ENCODE measurements at places on chromosomes 12 and 14. TPM values are rescaled to one million over a fixed set of nuclear protein-coding genes. Genes with fewer than 3 reads are reported as not detected.

DNA sequence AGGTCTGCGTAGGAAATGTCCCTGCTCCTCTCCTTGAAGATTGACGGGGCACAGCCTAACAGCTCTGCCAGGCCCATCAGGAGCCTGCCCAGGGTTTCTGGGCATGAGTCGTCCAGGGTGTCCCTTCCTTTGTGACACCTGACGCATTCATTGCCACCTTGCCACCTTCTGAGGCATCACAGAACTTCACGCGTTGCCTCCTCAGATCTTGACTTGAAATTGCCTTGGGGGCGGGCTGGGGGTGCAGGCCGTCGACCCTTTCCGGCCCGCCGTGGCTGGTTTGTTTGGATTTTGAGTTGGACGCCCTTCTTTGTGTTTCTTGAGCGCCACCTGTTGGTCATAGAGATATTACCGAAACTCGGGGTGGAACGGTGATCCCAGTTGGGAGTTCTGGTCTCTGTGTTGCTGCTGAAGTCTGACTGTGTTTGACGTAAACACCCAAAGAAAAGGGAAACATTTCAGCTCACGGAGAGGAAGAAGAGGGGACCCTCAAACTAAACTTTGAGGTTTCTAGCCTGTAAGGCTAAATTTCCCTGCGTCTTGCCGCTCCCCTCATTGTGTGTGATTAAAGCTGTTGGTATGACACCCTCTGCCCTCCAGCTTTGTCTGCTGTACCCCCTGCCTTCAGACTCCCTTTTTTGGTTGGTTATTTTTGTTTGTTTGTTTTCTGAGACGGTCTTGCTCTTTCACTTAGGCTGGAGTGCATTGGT, 44.6 kb downstream of the MLXIP start:
- peak; percentile 82 for DNase-seq

- DNase-seq = no peak
These were observed 51.1 kb upstream of the SLC8A3 start for GRCh38 chr14:70239802-70240201.

DNA sequence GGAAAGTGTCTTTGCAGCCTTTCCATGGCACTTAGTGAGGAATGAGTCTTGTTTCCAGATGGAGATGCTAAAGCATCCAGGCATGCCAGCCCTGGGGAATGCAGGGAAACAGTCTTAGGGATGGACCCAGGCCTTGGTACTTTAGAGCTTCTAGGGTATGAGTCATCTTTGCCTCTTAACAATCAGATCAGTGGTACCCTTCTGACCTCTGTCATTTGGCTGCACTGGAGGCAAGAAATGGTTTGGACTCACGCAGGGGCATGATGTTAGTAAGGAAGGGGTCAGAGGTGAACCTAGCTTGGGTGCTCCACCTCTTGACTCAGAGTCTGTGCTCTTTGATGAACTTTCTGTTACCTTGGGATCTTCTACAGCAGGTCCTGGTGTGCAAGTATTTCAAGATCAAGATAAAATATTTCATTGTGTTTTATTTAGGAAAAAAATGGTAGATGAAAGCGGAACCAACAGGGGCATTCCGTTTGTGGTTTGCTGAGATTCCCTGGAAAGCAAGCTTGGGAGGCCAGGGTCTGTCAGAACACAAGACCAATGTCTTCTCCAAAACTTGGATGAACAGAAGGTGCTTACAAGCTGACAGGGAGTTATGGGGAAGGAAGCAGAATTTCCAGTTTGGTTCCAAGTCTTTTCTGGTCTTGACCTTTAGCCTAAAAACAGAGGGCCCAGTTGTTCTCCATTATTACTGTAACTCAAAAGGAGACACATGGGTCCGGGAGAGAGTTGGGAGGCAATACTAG, 216.2 kb downstream of the ZFP36L1 start:
- no peak for DNase-seq

DNA sequence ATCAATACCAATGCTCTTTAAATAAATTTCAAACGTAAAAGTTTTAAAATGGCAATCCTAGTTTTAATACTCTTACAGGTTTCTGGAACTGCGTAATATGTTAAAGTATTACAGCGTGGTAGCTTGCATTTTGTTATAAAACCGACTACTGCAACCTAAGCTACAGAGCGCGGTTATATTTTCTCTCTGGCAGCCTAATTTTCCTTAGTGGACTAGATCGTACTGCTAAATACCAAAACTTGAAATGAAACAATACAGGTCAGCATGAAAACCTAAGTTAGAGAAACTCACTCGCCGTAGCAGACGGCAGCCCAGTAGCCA, 1.2 kb downstream of the CCDC92 start:
- DNase-seq = no peak

DNA sequence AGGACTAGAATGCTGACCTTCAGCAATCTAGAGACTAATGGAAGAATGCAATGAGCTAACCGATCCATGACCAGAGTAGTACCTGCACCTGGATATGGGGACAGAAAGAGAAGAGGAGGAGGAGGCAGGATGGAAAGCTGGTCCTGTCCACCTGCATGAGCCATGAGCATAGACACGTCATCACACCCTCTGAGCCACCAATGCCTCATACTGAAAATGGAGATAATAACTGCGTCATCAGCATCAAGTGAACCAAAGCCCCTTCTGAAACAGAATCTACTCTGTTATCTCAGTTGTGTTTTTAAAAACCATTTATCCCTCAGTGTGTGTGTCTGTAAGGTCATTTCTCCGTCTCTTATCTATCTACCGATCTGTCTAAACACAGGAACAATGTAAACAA, 327.0 kb downstream of the BCL11B start:
- no peak for DNase-seq

Gene MOK
- total RNA-seq = 0.96 TPM

Gene TC2N
- 216 TPM for total RNA-seq

DNA sequence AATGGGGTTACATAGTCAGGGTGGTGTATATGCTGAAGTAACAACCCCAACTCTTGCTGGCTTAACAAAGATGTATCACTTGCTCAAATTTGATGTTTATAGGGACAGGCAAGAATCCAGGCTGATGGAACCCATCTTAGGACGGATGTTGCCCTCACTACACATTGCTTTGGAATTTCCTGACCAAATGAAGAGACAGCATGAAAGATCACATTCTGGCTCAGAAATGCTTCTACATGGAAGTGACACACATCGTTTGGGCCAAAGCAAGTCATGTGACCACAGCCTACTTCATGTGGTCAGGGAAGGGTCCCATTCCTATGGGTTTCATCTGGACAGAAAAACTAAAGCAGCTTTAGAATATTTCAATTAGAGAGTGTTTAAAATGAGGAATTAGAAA, 345.8 kb downstream of the TMEM132D start:
- no peak for DNase-seq

GRCh38 chr12:27602516-27602915, 78.5 kb downstream of the PPFIBP1 start:
- no peak for DNase-seq

GRCh38 chr14:52055167-52055566, 13.7 kb downstream of the NID2 start:
- DNase-seq = no peak

Gene FSCB
- not detected for total RNA-seq

- no peak for DNase-seq
These were observed 319.1 kb downstream of the PPFIA2 start for GRCh38 chr12:81440001-81440400.
